Stimulated activated CD4-positive, alpha-beta T cell treated with anti-CD3 and anti-CD28 coated beads, TNF-alpha, amount 100 ng/mL, for 1 hour (primary cell): ENCODE measurements at places on chromosomes 12 and 14.

GRCh38 chr12:62886796-62887195 lies 48.2 kb downstream of the PPM1H start:
- DNase-seq = no peak

DNA sequence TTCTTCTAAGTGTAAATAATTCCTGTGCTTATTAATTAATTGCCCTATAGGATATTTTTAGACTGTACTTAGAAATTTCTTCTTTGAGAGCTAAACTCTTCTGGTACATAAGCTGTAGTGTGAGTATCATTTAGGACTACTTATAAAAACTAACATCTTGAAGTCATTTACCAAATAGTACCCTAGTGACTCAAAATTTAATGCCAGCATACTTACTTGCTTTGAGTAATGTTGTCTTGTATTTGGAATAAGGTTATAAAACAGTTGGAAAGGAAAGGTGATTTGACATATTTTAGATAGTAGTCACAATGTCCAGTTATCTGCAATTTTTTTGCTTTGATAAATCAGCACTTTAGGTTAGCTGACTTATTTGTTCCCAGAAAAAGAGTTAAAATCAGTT lies 39.1 kb downstream of the SPATA7 start:
- no peak for DNase-seq

DNA sequence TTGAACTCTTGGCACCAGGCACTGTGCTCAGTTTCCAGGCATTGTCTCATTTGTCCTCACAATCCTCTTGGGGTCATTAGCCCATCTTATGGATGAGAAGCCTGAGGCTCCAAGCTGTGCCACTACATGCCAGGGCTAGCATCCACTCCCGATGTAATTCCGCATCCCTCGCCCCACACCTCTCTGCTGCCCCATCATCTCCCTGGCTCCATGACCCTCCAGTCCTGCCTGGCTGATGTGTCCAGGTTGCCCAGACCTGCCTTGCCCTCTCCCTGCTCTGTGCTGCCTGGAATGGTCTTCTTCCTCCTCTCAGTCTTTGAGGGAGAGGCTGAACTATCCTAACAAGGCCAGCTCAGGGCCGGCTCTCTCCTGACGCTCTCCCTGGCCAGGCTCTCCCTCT lies 27.5 kb downstream of the PIGH start:
- no peak for DNase-seq

DNA sequence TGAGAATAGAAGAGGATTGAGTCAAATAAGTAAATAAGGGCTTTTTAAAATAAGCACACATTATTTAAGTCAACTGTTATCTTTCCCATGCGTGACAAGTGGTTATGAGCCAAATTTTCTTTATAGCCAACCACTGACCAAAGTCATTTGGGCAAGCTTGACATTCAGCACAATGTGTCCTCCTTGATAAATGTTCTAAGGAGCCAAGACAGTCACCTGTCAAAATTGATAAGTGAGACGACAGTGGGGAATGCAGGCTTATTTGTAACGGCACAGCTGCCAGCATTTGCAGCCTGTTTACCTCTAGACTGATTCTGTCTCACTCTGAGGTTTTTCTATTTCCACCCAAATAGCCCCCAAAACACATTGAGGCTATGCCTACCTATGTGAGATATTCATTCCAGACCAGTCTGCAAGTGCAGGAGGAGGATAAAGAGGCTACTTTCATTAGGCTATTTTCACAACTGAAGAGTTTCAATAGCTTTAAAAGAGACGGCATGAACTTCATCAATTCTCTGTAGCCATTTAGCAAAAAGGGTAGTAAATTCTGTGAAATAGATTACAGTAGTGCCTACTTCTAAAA lies 339.5 kb downstream of the PDZRN4 start:
- no peak for DNase-seq

GRCh38 chr12:66132408-66132807 lies 1.9 kb upstream of the LLPH start:
- no peak for DNase-seq

GRCh38 chr12:11824069-11824468 lies 174.6 kb downstream of the ETV6 start:
- no peak for DNase-seq

GRCh38 chr14:94977016-94977415 lies 180.3 kb downstream of the DICER1 start:
- DNase-seq = no peak

- DNase-seq = no peak
These were observed 16.6 kb downstream of the HIP1R start for GRCh38 chr12:122851820-122852219.

GRCh38 chr14:70359076-70359424 lies 433 bp downstream of the COX16 start:
- DNase-seq = no peak

DNA sequence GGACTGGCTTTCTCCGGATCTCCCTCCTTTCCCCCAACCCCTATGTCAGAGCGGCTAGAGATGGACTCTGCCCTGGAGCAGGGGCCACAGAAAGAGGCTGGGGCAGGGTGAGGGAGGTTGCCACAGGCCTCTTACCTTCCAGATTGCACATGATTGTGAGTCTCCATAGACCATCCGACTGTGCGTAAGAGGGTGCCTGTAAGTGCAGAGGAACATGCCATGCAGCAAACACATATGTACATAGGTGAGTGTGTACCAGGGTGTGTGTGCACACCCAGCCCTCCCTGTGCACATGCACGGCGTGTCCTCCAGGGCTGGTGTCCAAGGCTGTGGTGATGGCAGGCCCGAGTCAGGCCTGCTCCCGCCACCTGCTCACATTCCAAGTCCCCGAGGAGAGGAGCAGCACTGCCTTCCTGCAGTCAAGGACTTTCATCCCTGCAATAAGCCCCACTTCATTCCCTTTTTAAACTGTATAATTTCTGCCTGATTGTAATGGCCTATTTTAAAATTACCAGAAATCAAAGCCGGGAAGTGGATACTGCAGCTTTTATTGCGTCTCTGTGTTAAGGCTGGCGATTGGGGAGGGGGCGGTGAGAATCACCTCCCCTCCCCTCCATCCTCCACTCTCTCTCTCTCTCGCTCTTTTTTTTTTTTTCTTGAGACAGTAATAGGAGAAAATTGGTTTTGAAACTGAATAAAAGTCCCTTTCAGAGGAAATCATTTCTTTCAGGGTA lies 28.5 kb downstream of the FAM222A start:
- DNase-seq = no peak

DNA sequence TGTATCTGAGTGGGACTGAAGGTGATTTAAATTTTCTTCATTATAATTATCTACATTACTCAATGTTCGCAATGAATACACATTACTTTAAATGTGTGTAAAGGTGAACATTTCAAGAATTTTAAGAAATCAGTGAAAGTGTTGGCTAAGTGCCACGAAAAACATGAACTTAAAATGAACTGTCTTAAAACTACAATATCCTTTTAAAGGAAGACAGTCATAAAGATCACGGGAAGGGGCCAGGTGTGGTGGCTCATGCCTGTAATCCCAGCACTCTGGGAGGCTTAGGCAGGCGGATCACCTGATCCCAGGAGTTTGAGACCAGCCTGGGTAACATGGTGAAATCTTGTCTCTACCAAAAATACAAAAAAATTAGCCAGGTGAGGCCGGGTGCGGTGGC lies 11.2 kb downstream of the MOK start:
- no peak for DNase-seq

DNA sequence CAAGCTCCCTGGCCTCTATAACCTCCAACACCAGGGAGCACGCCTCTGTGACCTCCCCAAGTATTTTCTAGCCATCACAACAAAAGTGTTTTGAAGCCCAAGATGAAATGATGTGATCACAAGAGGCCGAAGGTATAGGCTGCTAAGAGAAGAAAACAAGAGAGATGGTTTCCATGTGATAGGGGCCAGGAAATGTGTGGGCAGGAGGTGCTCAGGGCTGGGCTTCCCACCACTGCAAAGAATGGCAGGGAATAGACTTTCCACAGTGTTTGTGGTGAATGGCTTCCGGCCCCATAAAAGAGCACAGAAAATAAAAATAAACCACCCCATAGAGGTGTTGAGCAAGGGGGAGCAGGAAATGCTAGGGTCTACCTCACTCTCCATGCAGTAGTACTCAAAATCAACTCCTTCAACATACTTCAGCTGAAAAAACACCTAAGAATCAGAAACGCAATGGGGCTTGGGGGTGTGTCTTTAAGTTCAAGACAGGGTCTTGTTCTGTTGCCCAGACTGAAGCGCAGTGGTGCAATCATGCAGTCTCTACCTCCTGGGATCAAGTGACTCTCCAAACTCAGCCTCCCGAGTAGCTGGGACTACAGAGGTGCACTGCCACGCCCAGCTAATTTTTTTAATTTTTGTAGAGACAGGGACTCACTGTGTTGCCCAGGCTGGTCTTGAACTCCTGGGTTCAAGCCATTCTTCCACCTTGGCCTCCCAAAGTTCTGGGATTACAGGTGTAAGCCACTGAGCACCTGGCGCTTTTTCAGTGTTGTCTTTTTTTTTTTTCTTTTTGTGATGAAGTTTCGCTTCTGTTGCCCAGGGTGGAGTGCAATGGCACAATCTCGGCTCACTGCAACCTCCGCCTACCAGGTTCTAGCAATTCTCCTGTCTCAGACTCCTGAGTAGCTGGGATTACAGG lies 27.1 kb downstream of the DAD1 start:
- no peak for DNase-seq

DNA sequence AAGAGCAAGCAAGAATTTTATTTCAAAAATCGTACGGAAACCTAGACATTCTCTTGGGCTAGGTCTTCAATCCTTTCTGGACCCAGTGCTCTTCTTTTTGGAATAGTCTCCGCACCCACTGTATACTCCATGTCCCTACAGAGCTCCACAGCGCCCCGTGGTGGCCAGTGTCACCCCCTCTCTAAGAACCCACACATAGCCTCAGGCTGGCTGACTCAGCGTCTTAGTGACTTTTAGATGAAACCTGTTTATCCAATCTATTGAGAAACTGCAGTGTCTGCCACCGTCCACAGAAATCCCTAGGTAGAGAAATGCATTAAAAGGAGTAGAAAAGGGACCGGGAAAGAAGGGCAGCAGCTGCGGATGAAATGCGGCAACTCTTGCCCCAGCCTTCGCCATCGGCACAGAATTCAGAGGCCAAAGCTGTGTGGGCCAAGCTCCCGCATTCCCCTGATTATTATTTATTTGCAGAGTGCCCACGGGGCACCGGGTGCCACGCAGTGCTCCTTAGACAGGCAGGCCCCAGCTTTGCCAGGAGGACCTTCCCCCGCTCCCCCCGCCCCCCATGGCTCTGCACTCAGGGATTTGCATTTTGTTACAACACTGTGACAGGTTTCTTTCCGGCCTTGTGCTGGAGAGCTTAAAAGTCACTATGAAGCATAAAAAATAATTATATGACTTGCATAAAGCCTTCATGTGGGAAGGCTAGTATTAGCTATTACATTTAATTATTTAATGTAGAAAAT lies 170.1 kb upstream of the FKBP4 start:
- DNase-seq = no peak

DNA sequence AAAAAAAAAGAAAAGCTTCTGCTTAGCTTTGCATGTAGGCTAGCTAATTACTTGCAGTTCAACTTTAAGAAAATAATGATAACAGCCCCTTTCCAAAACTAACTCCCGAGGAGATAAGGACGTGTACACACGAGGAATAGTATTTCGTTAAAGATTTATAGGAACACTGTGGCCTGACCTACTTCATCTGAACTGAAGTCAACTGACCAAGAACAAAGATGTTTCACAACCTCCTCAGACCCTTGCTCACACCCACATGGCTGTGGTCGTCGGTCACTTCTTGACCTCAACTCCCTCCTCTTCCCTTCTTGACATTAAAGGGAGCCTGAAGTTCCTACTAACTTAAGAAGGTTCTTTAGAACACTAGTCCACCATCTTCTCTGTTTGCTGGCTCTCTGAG lies 25.3 kb upstream of the FAM181A start:
- no peak for DNase-seq

- DNase-seq = no peak
These were observed 319.2 kb upstream of the DDHD1 start for GRCh38 chr14:53472306-53472705.

DNA sequence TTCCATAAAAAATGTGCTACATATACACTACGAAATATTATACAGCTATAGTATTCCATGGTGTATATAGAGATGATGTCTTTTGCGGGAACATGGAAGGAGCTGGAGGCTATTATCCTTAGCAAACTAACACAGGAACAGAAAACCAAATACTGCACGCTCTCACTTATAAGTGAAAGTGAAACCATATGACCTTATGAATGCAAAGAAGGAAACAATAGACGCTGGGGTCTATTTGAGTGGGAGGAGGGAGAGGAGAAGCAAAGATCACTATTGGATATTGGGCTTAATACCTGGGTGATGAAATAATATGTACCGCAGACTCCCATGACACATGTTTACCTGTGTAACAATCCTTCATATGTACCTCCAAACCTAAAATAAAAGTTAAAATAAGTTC lies 142.8 kb downstream of the LRFN5 start:
- DNase-seq = no peak

- no peak for DNase-seq
These were observed 9.2 kb downstream of the MYO1A start for GRCh38 chr12:57040750-57041149.

DNA sequence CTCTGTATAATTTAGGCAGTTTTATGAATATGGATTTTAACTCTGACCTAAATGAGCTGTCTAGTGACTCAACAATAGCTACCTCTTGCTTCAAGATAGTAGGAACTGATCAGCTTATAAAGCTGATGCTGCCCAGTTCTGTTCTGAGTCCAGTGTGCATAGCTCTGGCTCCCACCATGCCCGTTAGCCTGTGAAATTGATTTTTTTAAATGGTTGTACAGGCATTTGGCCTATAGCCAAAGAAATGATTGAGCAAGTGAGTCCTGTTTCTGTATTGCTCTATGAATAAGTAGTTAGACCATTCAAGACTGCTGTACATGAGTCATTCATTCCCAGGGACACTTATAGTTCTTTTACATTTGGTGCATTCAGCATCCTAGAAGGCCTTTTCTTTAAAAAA lies 36.4 kb downstream of the SAMD4A start:
- no peak for DNase-seq

GRCh38 chr14:94560291-94560665 lies 964 bp upstream of the SERPINA4 start:
- no peak for DNase-seq

DNA sequence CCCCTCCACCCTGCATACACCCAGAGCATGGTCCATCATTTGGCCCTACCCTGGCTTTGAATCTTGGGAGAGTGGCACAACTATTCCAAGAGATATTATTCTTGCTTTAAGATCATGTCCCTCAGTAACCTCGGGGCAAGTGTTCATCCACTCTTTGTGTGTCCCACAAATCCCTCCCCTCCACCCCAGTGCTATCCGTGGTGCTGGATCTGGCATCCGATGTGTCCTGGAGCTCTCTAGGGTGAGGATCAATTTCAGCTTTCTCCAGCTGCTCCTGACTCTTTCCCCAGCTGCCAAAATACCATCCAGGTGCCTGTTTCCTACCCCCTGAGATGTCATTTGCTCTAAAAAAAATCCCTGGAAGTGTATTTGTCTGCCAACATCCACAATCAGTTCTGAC lies 64.8 kb upstream of the CMKLR1 start:
- DNase-seq = no peak

GRCh38 chr12:83666690-83667089 lies 980.0 kb downstream of the TMTC2 start:
- DNase-seq = no peak

- DNase-seq = no peak
These were observed 8.0 kb upstream of the NANOGNB start for GRCh38 chr12:7756993-7757392.
